ENCODE measurements at places on chromosomes 7 and 10. TPM values are rescaled to one million over a fixed set of nuclear protein-coding genes. Genes with fewer than 3 reads are reported as not detected.

Gene CLDN4
- 108 TPM for total RNA-seq

Gene SEPHS1
- total RNA-seq = 34.8 TPM

Gene OPALIN
- total RNA-seq = not detected

Gene TACR2
- 0.31 TPM for total RNA-seq

Gene LIPJ
- total RNA-seq = not detected

Gene GSTK1
- 124 TPM for total RNA-seq

Gene AGAP6
- total RNA-seq = 6.0 TPM

- no peaks in the 10 kb centered on the region for H3K4me1 ChIP-seq
- H3K27me3 ChIP-seq = no peaks in the 10 kb centered on the region
- DNase-seq = no peak
- no peak overlapping the region for H3K27ac ChIP-seq
Observed at GRCh38 chr7:70098905-70099672, 500.8 kb downstream of the AUTS2 start.

GRCh38 chr10:17023386-17024298 lies 106.0 kb downstream of the CUBN start:
- peak; percentile 69 for DNase-seq
- no peak overlapping the region for H3K4me3 ChIP-seq
- no peaks in the 10 kb centered on the region for H3K36me3 ChIP-seq
- H3K4me1 ChIP-seq = peaks cover 64% of the 10 kb centered on the region

GRCh38 chr7:57343901-57344622 lies 105.9 kb upstream of the ZNF716 start:
- H3K4me3 ChIP-seq = no peak overlapping the region
- no peak overlapping the region for H3K27ac ChIP-seq
- no peaks in the 10 kb centered on the region for H3K4me1 ChIP-seq
- no peak for DNase-seq
- H3K27me3 ChIP-seq = no peaks in the 10 kb centered on the region

DNA sequence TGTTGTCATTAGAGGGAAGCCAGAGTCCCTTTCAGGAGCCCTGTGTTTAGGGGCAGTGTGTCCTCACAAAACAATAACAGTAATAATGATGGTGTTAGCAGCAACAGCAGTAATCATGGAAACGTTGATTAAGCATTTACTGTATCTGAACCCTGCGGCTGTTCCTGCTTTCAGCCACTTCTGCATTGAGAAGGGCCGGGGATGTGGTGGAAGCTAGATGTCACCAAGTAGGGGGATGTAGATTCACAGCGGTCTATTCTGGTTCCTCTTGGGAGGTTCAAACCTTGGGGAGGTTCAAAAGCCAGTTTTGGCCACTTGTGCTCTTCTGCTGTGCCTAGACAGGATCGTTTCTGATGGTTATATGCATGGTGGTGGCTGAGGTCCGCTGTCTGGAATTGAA lies 44.8 kb downstream of the PRPF18 start:
- peaks cover 42% of the 10 kb centered on the region for H3K36me3 ChIP-seq
- no peak overlapping the region for H3K4me3 ChIP-seq
- DNase-seq = no peak
- no peaks in the 10 kb centered on the region for H3K27me3 ChIP-seq
- H3K27ac ChIP-seq = no peak overlapping the region

GRCh38 chr10:16904049-16904448 lies 86.8 kb upstream of the RSU1 start:
- no peak overlapping the region for H3K27ac ChIP-seq
- H3K36me3 ChIP-seq = no peaks in the 10 kb centered on the region
- no peak overlapping the region for H3K4me3 ChIP-seq

DNA sequence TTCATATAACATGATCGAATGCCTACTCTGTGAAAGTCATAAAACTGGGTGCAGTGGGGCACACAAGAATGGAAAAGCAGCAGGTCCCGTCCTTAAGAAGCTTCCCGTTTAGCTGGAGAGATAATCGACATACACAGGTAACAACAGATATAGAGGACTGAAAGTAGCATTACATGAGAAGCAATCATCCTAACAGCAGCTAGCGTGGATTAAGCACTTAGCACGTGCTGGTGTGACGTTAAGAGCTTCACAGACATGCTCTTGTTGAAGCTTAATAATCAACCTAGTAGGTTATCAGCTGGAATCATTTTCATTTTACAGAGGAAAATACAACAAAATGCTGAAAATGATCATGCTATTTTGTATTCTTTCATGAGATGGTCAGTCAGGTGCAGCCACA lies 184.8 kb downstream of the GPAM start:
- no peak for DNase-seq
- H3K4me3 ChIP-seq = no peak overlapping the region
- no peaks in the 10 kb centered on the region for H3K36me3 ChIP-seq
- no peaks in the 10 kb centered on the region for H3K27me3 ChIP-seq
- H3K4me1 ChIP-seq = no peaks in the 10 kb centered on the region

DNA sequence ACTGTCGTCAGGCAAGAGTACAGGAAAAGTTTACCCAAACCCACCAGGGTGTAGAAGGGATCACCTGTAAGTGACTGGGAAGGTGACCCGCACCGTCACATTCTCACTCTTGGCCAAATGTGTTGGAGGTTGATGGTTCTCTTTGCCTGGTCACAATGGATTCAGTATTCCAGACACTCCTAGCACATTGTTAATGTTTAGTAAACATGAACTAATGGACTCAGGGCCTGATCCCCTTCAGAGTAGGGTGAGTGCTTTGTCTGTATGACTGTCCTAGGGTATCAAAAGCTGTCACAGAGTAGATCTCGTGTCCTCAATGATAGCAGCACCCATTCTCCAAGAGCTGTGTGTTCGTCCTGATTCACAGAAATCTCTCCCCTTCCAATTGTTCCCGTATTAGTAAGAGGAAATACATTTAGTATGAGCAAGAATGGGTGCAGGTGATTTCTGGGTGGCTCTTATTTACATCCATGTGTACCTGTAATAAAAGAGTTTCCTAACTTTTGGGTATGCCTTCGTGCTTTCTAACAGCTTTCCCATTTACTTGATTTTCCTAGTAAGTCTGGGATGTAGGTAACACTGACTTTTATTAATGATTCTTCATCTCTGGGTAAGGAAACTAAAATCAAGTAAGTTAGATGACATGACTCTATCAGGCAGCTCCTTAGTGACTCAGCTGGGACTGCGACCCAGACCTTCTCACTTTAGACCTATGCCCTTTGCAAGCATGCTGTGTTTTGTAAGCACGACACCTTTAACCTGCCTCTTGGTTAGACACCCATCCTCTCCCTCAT lies 4.7 kb downstream of the EEPD1 start:
- no peaks in the 10 kb centered on the region for H3K27me3 ChIP-seq
- peaks cover 9% of the 10 kb centered on the region for H3K4me1 ChIP-seq
- no peak overlapping the region for H3K27ac ChIP-seq
- H3K36me3 ChIP-seq = no peaks in the 10 kb centered on the region
- no peak overlapping the region for H3K4me3 ChIP-seq
- no peak for DNase-seq

DNA sequence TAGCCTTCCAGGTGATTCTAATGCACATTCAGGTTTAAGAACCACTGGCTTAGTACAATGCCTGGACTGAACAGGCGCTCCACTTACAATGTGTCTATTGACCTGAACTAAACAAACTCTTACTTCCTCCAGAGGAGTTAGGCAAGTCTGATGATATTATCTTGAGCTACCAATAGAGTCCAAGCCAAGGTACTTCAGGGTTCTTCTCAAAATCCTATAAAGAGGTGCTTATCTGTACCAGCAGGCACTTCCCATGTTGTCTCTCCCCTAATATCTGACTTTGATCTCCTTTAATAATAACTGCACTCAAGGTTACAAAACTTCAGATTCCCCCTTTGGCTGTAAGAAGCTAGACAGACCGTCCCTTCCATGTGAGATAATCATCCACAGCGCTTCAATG lies 157.0 kb upstream of the SVIL start:
- no peak overlapping the region for H3K4me3 ChIP-seq
- DNase-seq = no peak
- no peaks in the 10 kb centered on the region for H3K27me3 ChIP-seq
- no peaks in the 10 kb centered on the region for H3K36me3 ChIP-seq
- H3K27ac ChIP-seq = no peak overlapping the region

DNA sequence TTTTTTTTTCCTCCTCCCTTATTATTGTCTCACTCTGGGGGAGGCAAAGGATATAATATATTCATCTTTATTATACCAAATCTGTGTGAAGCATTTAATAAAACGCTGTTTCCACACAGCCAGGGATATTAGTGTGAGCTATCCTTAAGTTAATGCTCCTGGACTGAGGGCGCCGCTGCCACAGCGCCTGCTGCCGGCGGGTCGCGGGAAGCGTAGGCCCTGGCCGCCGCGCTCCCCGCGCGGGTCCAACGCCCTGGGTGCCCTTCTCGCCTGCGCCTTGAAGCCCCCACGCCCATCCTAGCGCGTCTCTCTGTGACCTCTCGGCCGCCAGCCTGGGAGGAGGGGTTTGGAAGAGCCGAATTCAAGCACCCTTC lies 9.5 kb upstream of the LBX1 start:
- H3K36me3 ChIP-seq = no peaks in the 10 kb centered on the region
- H3K4me1 ChIP-seq = no peaks in the 10 kb centered on the region
- no peak for DNase-seq
- no peak overlapping the region for H3K4me3 ChIP-seq

- no peak for DNase-seq
- no peaks in the 10 kb centered on the region for H3K4me1 ChIP-seq
- H3K36me3 ChIP-seq = no peaks in the 10 kb centered on the region
- no peak overlapping the region for H3K4me3 ChIP-seq
Observed at GRCh38 chr10:62844280-62845011, 28.3 kb upstream of the EGR2 start.

DNA sequence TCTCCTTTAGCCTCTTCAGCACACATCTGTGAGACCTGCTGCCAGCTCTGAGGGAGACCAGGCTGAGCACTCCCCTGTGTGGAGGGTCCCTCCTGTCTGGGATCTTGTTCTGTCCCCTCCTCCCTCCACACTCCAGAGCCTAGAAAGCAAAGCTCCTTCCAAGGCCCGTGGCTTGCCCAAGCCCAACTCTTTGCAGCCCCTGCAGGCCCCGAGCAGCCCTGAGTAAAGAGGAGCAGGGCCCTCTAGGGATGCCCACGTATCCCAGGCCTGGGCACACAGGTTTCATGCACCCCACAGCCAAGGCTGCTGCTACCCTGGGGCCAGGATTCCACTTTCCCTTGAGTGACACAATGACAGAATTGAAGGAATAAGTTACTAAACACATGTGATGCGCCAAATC lies 24.0 kb downstream of the COBL start:
- no peaks in the 10 kb centered on the region for H3K36me3 ChIP-seq
- no peak for DNase-seq
- H3K27ac ChIP-seq = no peak overlapping the region
- H3K4me1 ChIP-seq = no peaks in the 10 kb centered on the region

DNA sequence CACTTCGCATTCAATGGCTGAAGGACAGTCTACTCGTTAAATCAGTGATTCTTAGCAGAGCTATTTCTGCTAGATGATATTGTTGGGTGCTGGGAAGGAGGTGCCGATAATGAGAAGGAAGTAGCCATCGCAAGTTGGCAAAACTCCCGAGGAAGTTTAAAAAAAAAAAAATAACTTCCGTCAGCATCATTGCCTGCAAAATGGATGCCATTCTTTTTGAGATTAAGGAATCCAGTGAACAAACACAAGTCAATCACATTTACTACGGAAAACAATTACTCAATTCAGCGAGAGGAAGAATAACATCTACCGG lies 74.4 kb upstream of the SFMBT2 start:
- no peak for DNase-seq
- peak overlapping the region; percentile 60 for H3K27ac ChIP-seq
- H3K4me1 ChIP-seq = peaks cover 5% of the 10 kb centered on the region
- H3K4me3 ChIP-seq = no peak overlapping the region
- no peaks in the 10 kb centered on the region for H3K36me3 ChIP-seq
- H3K27me3 ChIP-seq = peaks cover 14% of the 10 kb centered on the region

DNA sequence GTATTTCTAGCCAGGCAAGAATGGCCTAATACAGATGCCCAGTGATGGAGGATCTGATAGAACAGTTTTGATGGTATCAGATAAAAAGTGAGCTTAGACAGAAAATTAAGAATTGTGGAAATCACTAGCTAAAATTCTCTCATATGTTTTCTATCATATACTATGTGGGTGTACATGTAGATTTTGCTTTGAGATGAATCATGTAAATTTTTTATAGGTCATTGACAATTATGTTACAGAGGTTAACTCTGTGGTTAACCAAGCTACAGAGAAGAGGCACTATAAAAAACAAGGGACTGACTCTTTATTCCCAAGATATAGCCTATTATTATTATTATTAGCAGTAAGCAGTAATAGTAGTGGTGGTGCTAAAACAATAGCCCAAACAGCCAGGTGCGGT lies 156.5 kb downstream of the ITGA8 start:
- no peaks in the 10 kb centered on the region for H3K36me3 ChIP-seq
- no peaks in the 10 kb centered on the region for H3K4me1 ChIP-seq
- no peak overlapping the region for H3K27ac ChIP-seq
- H3K27me3 ChIP-seq = no peaks in the 10 kb centered on the region

GRCh38 chr10:27959093-27959715 lies 39.7 kb downstream of the ODAD2 start:
- H3K4me3 ChIP-seq = no peak overlapping the region
- no peak overlapping the region for H3K27ac ChIP-seq
- no peaks in the 10 kb centered on the region for H3K4me1 ChIP-seq
- no peaks in the 10 kb centered on the region for H3K27me3 ChIP-seq
- H3K36me3 ChIP-seq = no peaks in the 10 kb centered on the region

- DNase-seq = no peak
- H3K4me3 ChIP-seq = no peak overlapping the region
- H3K36me3 ChIP-seq = no peaks in the 10 kb centered on the region
- H3K4me1 ChIP-seq = no peaks in the 10 kb centered on the region
Observed at GRCh38 chr10:101485681-101486554, 102.1 kb downstream of the POLL start.

GRCh38 chr7:41383596-41383995 lies 319.3 kb downstream of the INHBA start:
- H3K27ac ChIP-seq = no peak overlapping the region
- no peaks in the 10 kb centered on the region for H3K27me3 ChIP-seq
- H3K36me3 ChIP-seq = no peaks in the 10 kb centered on the region
- no peaks in the 10 kb centered on the region for H3K4me1 ChIP-seq
- no peak for DNase-seq

DNA sequence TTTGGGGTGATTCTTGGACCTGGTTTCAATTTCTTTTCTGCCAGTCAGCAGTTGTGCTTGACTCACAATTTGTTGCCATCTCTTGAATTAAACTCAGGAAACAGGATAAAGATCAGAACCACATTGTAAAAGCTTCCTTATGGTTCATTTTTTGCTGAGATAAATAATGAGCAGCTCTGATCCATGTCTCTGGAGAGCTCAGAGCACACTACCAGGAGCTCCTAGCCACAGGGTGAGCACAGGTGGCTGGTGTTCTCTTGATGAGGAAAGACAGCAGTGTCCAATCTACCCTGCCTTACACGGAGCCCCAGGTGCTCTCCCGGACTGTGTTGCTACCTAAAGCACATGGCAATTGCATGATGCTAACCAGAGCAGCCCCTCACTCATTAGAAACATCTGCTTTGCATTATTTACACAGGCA lies 17.2 kb upstream of the FAM170B start:
- no peaks in the 10 kb centered on the region for H3K4me1 ChIP-seq
- DNase-seq = no peak
- H3K36me3 ChIP-seq = no peaks in the 10 kb centered on the region

DNA sequence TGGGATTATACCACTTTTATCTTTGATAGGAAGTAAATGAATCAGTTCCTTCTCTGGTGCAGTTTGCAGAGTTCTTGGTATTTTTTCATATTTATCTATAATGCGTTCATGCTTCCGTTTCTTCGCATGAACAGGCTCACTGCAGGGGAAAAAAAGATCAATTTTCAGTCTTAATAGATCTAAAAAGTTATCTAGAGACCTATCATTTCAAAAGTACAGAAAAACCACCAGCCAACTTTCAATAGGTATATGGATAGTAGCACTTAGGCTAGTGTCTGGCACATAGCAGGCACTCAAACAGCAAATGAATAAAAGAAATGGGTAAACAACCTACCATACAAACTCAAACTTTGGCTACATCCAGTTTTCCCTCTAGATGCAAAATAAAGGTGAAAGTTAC lies 5.5 kb downstream of the NOC3L start:
- peaks cover 13% of the 10 kb centered on the region for H3K4me1 ChIP-seq
- no peak for DNase-seq
- no peak overlapping the region for H3K27ac ChIP-seq
- no peak overlapping the region for H3K4me3 ChIP-seq
- no peaks in the 10 kb centered on the region for H3K36me3 ChIP-seq
